Testis (tissue), 5 donors: ENCODE measurements at places on chromosomes 16 and 17. TPM values are rescaled to one million over a fixed set of nuclear protein-coding genes. Genes with fewer than 3 reads are reported as not detected.

GRB7 gene
- total RNA-seq, result 2.1 TPM

DNA sequence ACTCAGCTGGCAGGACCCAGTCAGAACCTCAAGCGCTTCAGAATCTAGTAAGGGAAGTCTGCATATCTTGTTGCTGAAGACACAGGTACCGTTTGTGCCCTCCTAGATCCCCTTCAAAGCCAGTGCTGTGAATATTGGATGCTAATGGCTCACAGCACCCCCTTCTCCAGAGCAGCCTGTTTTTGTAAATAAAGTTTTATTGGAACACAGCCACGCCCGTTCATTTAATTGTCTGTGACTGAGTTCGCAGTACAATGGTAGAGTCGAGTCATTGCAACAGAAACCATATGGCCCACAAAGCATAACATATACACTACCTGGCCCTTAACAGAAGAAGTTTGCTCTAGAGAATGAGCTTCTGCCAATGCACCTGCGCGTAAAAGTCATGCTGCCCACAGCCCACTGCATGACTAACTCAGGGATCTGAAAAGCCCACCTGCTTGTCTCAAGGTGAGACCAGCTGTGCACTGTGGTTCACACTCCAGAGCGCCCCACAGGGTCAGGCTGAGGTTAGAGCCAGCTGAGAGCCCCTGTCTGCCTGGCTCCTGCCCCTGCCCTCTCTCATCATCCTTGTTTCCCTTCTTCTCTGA is 48.8 kb downstream of the AIPL1 start:
- DNase-seq, result no peak
- H3K4me3 ChIP-seq, result no peak overlapping the region
- no peaks in the 10 kb centered on the region for H3K4me1 ChIP-seq
- H3K36me3 ChIP-seq, result no peaks in the 10 kb centered on the region
- H3K27me3 ChIP-seq, result no peaks in the 10 kb centered on the region
- no peak overlapping the region for H3K27ac ChIP-seq

DNA sequence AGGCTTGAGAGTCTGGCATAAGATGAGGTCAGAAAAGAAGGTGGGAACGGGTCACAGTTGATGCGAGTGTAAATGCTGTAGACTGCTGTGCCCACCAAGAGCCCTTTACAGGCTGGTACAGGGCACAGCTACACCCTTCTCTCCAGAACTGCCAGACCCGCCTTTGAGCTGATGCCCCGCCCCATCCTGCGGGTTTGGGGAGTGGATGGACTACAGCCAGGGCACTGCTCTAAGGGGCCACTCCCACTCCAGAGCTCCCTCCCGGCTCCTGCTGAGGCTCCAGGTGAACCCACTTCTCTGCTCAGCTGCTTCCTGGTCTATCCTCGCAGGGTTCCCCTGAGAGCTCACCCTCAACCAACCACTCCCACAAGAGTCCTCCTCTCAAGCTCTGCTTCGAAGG is 12.3 kb downstream of the MEIOB start:
- no peak for DNase-seq
- no peak overlapping the region for H3K4me3 ChIP-seq
- no peak overlapping the region for H3K27ac ChIP-seq
- H3K36me3 ChIP-seq, result no peaks in the 10 kb centered on the region
- H3K4me1 ChIP-seq, result no peaks in the 10 kb centered on the region

DNA sequence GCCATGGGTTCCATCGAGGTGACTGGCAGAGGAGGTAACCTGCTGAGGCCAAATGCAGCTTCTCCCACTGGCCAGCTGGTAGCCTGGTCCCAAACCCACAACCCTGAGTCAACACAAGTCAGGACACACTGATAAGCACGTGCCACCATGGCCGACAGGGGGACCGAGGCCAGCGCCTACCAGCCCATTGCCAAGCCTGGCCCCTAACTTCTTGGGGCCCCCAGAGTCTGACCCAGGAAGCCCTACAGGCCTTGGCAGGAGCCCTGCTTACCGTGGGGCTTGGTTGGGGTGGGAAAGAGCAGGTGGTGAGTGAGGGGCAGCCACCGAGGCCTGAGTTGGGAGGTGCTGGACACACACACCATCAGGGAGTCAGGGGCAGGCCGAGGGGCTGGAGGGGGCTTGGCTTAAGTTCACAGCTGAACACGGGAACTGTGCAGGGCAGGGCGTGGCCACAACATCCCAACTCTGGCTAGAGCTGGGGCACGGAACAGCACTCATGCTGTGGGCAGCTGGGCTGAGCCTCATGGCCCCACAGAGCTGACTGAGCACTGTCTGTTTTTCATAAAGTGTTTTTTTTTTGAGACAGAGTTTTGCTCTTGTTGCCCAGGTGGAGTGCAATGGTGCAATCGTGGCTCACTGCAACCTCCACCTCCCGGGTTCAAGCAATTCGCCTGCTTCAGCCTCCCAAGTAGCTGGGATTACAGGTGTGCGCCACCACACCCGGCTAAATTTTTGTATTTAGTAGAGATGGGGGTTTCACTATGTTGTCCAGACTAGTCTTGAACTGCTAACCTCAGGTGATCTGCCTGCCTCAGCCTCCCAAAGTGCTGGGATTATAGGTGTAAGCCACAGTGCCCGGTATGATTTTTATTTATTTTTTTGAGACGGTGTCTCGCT is 5.5 kb downstream of the MRPL28 start:
- H3K36me3 ChIP-seq, result no peaks in the 10 kb centered on the region
- H3K27ac ChIP-seq, result no peak overlapping the region
- no peaks in the 10 kb centered on the region for H3K27me3 ChIP-seq

SLC2A4 gene
- 6.6 TPM for total RNA-seq

DNA sequence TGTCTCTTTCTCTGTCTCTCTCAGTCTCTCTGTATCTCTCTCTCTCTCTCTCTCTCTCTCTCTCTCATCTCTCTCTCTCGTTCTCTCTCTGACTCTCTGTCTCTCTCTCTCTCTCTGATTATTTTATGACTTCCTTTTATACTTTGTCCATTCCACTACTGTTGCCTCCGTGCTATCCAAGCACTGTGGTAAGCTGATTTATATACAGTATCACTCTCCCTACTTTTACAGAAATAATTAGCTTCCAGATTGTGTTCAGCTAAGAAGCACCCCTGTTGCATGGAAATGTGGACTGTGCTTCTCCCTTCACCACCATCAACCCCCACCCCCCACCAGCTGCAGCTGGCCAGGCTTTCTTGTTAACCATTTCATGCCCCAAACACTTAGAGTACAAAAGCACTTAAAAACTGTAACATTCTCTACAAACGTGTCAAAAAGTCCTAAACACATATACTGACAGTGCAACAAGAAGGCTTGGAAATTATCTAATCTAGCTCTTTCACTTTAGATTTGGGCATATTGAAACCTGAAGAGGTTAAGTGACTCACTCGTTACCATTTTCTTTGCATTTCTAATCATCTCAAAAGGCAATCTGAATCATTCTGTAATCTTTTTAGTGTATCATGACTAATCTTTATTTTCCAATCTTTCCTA is 11.6 kb upstream of the TMEM100 start:
- no peaks in the 10 kb centered on the region for H3K27me3 ChIP-seq
- no peaks in the 10 kb centered on the region for H3K36me3 ChIP-seq
- no peak overlapping the region for H3K4me3 ChIP-seq
- peaks cover 12% of the 10 kb centered on the region for H3K4me1 ChIP-seq
- no peak overlapping the region for H3K27ac ChIP-seq

- H3K36me3 ChIP-seq, result no peaks in the 10 kb centered on the region
- no peak overlapping the region for H3K4me3 ChIP-seq
- no peaks in the 10 kb centered on the region for H3K27me3 ChIP-seq
- H3K27ac ChIP-seq, result no peak overlapping the region
- no peak for DNase-seq
Observed at GRCh38 chr17:6427279-6427781, 7.6 kb downstream of the AIPL1 start.

DNA sequence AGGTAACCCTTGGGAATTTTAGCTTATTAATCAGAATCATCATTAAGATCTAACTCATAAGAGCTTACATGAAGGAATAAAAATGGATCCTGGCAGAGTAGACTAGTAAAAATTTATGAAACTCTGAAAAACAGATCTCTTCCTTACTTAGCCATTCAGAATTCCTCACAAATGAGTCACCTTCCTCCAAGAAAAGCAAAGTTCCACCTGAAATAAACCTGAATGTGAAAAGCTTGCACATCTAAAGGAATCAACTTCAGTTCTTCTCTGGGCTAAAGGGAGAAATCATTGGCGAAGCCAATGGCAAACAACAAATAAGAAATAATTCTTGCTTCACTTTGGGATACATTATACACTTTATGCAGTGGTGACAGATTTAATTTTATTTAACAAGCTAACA is 22.7 kb downstream of the MYO1D start:
- no peaks in the 10 kb centered on the region for H3K36me3 ChIP-seq
- H3K4me3 ChIP-seq, result no peak overlapping the region
- no peaks in the 10 kb centered on the region for H3K4me1 ChIP-seq
- no peak for DNase-seq
- no peaks in the 10 kb centered on the region for H3K27me3 ChIP-seq

- H3K4me3 ChIP-seq, result no peak overlapping the region
- no peak for DNase-seq
- H3K27ac ChIP-seq, result no peak overlapping the region
- H3K36me3 ChIP-seq, result no peaks in the 10 kb centered on the region
Observed at GRCh38 chr16:49643429-49644144, 212.3 kb downstream of the ZNF423 start.

GRCh38 chr16:89873109-89873971 is at the start of gene TCF25:
TSS of gene TCF25 (plus strand) at chr16:89873592. CDS start at chr16:89873668, 76 bp downstream.
- peak; percentile 81 for DNase-seq
- no peaks in the 10 kb centered on the region for H3K27me3 ChIP-seq
- peak within 1 kb of the TSS; percentile 100 for H3K27ac ChIP-seq

DNA sequence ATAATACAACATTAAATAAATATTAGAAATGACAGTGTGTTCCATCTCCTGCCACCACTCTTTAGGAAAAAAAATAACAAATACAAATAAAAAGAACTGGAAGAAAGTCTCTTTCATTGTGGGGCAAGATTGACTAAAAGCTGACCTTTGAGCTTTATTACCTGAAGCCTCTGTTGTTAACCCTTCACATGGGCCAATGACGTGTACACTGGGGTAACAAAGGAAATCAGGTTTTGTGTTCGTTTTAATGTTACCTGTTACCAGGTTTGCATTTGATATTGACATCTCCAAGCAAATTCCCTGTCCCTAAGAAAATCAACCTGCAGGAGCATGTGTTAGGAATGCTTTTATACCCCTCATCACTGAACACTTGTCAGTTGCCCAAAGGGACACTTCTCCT is 39.0 kb downstream of the NLK start:
- no peak overlapping the region for H3K4me3 ChIP-seq
- H3K27ac ChIP-seq, result no peak overlapping the region
- H3K4me1 ChIP-seq, result no peaks in the 10 kb centered on the region
- H3K36me3 ChIP-seq, result no peaks in the 10 kb centered on the region

KRTAP3-1 gene
- not detected for total RNA-seq

DNA sequence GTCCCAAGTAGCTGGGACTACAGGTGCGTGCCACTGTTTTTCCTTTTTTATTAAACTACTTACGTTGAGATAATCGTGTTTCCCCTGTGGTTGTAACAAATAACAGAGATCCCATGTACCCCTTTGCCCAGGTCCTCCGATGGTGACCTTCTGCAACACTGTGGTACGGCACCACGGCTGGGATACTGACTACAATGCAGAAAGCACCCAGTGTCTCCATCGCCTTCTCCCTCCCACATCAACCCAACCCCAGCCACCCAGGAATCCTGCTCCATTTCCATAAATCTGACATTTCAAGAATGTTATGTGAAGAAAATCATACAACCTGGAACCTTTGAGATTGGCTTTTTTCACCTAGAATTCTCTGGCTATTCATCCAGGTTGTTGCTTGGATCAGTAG is 22.1 kb downstream of the MPRIP start:
- no peak overlapping the region for H3K27ac ChIP-seq
- H3K36me3 ChIP-seq, result no peaks in the 10 kb centered on the region
- H3K4me3 ChIP-seq, result no peak overlapping the region
- peaks cover 21% of the 10 kb centered on the region for H3K4me1 ChIP-seq
- H3K27me3 ChIP-seq, result no peaks in the 10 kb centered on the region
- DNase-seq, result no peak

DNA sequence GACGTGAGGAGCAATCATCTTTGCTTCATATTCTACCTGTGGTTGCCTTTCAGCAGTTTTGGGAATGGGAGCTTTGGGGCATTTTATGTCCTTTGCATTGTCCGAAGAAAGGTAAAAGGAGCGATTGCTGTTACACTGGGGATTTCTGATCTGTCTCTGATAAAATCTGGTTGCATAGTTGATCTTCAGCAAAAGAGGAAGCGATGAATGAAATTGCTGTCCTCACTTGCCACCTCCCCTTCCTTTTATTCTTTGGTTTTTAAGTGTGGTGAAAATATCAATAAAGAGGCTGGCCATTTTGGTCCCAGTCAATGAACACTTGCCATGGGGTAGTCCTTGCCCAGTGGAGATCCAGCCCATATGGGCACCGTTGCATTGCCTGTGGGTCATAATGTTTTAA is 236.8 kb downstream of the MSI2 start:
- no peak overlapping the region for H3K4me3 ChIP-seq
- no peaks in the 10 kb centered on the region for H3K36me3 ChIP-seq
- DNase-seq, result no peak
- no peaks in the 10 kb centered on the region for H3K27me3 ChIP-seq
- peaks cover 19% of the 10 kb centered on the region for H3K4me1 ChIP-seq

- no peaks in the 10 kb centered on the region for H3K36me3 ChIP-seq
- H3K27me3 ChIP-seq, result no peaks in the 10 kb centered on the region
- no peak overlapping the region for H3K27ac ChIP-seq
- H3K4me1 ChIP-seq, result no peaks in the 10 kb centered on the region
- H3K4me3 ChIP-seq, result no peak overlapping the region
Observed at GRCh38 chr16:89612415-89613166, 851 bp upstream of the DPEP1 start.

DNA sequence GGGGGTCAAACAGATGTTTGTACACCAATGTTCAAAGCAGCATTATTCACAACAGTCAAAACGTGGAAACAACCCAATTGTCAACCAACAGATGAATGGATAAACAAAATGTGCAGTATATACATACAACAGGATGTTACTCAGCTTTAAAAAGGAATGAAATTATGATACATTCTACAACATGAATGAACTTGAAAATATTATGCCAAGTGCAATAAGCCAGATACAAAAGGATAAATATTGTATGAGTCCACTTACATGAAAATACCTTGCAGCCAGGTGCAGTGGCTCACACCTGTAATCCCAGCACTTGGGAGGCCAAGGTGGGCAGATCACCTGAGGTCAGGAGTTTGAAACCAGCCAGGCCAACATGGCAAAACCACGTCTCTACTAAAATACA is 39.9 kb downstream of the UBE2G1 start:
- no peak overlapping the region for H3K4me3 ChIP-seq
- H3K27me3 ChIP-seq, result no peaks in the 10 kb centered on the region
- H3K4me1 ChIP-seq, result peaks cover 2% of the 10 kb centered on the region
- DNase-seq, result no peak
- H3K27ac ChIP-seq, result no peak overlapping the region

- H3K27ac ChIP-seq, result no peak overlapping the region
- no peak for DNase-seq
- no peaks in the 10 kb centered on the region for H3K36me3 ChIP-seq
- H3K4me3 ChIP-seq, result no peak overlapping the region
Observed at GRCh38 chr17:63546308-63547082, 3.8 kb upstream of the DCAF7 start.

TBC1D3K gene
- not detected for total RNA-seq

DHX58 gene
- total RNA-seq, result 35.9 TPM

WNT9B gene
- not detected for total RNA-seq

GRCh38 chr17:64073771-64074703 is 53.6 kb upstream of the ICAM2 start:
- H3K27me3 ChIP-seq, result no peaks in the 10 kb centered on the region
- no peaks in the 10 kb centered on the region for H3K4me1 ChIP-seq
- DNase-seq, result no peak
- no peak overlapping the region for H3K4me3 ChIP-seq
- peaks cover 4% of the 10 kb centered on the region for H3K36me3 ChIP-seq

- DNase-seq, result no peak
- H3K36me3 ChIP-seq, result no peaks in the 10 kb centered on the region
- H3K27ac ChIP-seq, result no peak overlapping the region
Observed at GRCh38 chr17:37702598-37702997, 42.3 kb downstream of the HNF1B start.

HEXIM2 gene
- total RNA-seq, result 47.7 TPM
